Stimulated activated CD4-positive, alpha-beta T cell treated with anti-CD3 and anti-CD28 coated beads, Interleukin-1b, Interleukin-23, amount 100 ng/mL, for 4 hours (primary cell): ENCODE measurements at places on chromosomes 5 and 9.
A peak's percentile ranks its signal among the peaks of the same experiment; 100 is the strongest.

DNA sequence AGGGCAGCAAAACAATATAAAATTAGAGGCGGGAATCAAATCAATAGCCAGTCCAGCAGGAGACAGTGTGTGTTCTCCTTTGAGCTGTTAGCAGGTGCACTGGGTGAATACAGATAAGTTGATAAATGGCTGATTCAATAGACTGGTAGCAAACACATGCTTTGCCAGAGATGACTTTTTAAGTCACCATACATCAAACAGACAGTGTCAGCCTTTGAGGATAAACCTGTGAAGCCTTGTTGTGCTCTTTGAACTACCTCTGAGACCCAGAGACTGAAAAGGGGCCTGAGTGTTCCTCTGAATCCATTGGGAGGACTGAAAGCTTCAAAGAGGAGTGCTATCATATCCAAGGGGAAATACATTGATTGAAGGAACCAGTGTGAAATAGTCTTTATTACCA lies 301.9 kb downstream of the RASEF start:
- no peak for DNase-seq

DNA sequence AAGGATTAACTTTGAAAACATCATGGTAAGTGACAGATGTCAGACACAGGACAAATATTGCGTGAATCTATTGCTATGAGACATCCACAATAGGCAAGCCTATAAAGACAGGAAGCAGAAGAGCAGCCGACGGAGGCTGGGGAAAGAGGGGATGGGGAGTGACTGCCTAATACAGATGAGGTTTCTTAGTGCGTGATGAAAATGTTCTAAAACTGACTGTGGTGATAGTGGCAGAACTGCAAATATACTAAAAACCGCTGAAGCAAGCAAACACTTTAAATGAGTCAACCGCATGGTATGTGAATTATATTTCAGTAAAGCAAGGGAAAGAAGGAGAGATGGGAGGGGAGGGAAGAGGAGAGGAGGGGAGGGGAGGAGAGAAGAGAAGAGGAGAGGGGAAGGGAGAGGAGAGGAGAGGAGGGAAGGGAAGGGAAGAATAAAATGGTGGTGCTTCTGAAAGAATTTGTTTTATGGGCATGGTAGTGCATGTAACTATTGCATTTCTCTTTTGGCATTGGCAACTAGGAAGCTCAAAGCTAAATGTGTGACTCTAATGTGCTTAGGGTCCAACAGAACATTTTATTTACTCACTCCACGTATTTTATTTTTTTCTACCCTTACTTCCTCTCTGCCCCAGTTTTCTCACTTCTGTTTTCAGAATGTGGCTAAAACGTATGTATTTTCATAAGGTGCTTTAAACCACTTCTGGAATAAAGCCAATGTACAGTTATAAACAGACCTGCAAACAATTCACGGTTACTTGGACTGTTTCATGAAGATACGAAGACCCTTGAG lies 21.3 kb downstream of the AKNA start:
- no peak for DNase-seq

GRCh38 chr9:134595014-134595413 lies 46.6 kb upstream of the COL5A1 start:
- DNase-seq = no peak

- DNase-seq = no peak
These were observed 206.6 kb upstream of the RFX3 start for GRCh38 chr9:3732077-3733038.

- no peak for DNase-seq
These were observed 14.0 kb downstream of the MTRR start for GRCh38 chr5:7882926-7883325.

DNA sequence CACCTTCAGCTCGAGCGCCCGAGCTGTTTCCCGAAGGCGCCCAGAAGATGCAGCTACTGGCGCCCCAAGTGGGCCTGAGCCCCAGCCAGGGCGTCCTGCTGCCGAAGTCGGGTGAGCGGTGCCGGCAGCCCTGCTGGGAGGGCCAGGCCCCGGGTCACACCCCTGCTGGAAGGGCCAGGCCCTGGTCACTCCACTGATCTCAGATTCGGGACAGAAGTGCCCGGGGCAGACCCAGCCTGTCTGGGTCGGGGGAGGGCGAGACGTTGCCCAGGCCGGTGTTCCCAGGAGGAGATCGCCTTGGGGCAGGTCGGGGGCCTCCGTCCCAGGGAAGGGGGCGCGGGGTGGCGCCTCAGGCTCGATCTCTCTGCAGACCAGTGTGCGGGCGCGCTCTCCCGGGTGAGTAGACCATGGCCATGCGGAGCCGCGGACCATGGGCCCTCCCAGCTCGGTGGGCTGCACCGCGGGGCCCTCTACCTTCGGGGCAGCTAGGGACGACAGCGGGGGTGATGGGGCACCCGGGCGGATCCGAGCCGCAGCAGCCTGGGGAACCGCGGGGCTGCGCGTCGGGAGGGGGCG lies 2.3 kb downstream of the LCNL1 start:
- no peak for DNase-seq

GRCh38 chr5:1732238-1732941 lies 67.2 kb downstream of the MRPL36 start:
- no peak for DNase-seq

- DNase-seq = no peak
These were observed 218.9 kb downstream of the CACNA1B start for GRCh38 chr9:138096519-138096845.

DNA sequence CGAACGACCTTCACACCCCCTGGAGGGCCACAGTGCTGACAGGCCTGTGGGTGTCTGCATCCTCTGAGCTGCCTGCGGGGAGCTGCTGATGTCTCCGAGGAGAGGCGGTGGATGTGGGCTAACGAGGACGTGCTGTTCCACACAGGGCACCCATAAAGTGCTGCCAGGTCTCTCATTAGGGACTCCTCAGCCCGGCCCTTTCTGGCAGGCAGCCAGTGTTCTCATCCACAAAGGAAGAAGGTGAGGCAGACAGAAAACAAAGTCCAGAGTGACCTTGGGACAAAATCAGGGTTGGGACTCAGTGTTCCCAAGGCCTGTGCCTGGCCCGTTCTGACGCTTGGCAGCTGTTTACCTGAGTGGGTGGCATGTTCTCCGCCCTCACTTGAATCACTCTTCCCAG lies 29.3 kb downstream of the CARTPT start:
- DNase-seq = no peak

- peak; percentile 2 for DNase-seq
These were observed 136.7 kb downstream of the CAVIN4 start for GRCh38 chr9:100714372-100715099.

- DNase-seq = no peak
These were observed 117.0 kb upstream of the ANKRD55 start for GRCh38 chr5:56350011-56350596.

DNA sequence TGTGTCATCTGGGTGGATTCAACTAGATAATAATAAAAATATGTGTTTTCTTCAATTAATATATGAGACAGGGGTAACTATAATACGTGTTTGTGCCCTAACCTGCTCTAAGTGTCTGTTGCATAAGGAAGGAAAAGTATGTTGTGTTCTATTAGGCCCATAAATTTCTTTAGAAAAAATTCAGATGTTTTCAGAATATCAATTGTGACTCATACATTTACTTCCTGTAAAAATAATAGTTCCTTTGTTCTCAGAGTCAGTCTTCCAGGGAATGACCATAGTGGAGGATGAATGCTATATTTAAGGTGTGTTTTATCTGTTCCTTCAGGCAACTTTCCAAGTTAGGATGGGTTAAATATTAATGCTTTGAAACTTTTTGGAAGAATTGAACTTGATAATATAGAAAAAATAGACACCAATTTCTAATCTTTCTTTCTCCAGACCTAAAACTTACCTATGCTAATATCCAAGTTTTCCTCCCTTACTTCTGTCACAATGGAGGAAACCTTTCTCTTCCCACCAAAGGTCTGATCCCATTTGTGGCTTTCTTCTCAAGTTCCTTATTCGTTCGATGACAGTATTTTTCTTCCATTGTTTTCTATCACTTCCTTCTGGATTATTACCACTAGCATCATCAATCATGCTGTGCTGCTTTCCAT lies 49.9 kb downstream of the ISL1 start:
- no peak for DNase-seq

- DNase-seq = no peak
These were observed 108.8 kb downstream of the PDE8B start for GRCh38 chr5:77319117-77319804.

DNA sequence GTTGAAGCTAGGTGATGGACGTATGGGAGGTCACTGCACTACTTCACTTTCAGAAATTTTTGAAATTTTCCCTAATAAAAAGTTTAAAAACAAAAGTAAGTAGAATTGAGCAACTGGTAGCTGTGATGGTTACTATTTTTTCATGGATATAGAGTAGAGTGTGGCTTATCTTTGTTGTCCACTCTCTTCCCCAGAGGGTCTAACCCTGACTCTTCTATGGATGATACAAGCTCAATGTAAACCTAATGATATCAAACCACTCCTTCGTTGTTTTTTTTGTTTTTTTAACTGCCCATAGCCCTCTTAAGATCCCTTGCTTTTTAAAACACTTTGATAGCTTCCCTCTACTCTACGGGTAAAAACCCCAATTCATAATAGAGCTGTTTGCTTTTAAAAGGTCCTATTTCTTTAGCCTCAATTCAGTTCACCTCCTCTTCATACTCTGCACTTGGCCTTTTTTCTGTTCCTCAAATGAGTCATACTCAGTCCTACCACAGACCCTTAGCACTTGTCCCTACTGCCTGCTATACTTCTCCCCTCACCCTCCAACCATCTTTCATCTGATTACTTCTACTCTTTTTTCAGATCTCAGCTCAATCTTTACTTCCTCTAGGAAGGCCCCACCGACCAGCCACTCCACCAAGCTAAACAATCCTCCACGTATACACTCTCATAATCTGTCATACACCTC lies 2.6 kb downstream of the HDAC3 start:
- DNase-seq = no peak
